ENCODE measurements at places on chromosomes 6 and 20.

DNA sequence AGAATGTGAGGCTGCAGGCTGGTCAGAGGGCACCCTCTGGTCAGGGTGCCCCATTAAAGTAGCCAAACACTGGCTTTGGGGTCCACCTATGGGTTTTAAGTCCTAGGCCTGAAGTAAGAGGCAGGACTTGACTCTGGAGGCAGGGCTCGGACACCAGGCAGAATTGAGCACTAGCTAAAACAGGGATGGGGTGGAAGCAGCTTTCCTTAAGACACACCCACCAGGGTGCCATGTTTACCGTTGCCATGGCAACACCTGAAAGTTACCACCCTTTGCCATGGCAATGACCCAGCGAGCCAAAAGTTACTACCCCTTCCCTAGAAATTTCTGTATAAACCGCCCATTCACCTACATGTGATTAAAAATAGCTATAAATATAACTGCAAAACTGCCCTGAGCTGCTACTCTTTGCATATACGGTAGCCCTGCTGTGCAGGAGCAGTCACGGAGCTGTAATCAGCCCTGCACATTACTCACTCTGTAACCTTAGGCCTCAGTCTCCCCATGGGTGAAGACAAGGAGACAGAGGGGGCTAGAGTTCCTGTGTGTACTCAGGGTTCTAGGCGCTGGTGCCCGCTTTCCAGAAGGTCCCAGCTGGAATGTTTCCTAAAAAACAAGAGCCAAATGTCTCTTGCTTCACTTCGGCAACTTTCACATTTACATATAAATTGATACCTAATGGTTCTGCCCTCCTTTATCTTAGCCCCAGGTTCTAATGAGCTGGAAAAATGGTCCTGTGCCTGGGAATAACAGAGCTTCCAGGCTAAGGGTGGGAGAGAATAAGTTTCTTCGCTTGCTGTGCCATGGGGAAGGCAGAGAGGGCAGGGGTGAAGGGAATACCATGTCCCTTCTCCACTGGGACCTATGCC is 27.2 kb upstream of the SRSF6 start:
- DNase-seq = no peak

- DNase-seq = no peak
These were observed 11.0 kb upstream of the ADGRF5 start for GRCh38 chr6:46932526-46933319.

GRCh38 chr6:153357391-153357790 is 226.3 kb upstream of the RGS17 start:
- DNase-seq = no peak

DNA sequence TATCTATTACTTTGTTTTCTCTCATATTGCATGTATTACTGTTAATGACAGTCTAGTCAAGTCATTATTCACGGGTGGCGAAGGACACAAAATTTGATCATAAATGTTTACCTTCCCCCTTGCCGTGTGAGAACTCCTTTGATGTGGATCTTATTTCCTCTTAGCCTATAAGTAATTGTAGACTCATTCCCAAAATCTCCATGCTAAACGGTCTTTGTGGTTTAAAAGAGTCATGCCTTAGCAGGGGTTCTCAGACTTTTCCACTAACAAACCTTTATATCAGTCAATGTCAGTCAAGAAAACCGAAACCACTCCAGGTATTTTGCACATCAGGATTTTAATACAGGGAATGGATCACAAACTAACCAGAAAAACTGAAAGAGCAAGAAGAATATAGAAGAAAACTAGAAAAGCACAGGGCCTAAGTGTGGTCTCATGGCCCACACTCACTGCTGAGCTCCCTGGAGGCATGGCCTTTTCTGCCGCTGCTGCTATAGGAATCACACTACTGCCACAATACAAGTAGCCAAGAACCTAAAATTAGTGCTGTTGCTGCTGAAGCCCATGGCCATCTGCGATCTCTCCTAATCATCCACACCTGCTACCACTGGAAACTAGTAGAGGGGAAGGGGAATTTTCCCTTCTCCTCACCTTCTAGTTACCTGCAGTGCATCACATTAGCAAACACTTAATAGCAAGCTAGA is 186.0 kb upstream of the POU3F2 start:
- DNase-seq = no peak

- DNase-seq = peak; percentile 65
These were observed 542.3 kb downstream of the QKI start for GRCh38 chr6:163956571-163957407.

GRCh38 chr6:141989706-141989959 is 143.1 kb upstream of the GJE1 start:
- DNase-seq = no peak

DNA sequence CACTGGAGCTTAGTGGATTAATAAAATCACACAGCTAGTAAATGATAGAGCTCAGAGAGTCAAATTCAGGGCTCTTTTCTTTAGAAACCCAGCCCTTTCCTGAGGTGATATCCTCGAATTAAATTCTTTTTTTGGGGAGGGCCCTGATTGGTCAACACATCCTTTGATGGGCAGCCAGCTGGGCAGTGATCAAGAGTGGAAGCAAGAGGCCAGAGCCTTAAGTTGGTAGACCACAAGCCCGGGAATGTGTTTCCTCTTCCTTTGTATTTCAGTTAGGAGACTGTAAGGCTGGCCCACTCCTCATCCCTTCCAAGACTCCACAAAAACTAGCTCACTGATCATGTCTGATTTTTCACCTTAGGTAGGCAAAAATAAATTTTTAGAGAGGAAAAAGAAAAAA is 640.5 kb downstream of the DHX35 start:
- DNase-seq = no peak

DNA sequence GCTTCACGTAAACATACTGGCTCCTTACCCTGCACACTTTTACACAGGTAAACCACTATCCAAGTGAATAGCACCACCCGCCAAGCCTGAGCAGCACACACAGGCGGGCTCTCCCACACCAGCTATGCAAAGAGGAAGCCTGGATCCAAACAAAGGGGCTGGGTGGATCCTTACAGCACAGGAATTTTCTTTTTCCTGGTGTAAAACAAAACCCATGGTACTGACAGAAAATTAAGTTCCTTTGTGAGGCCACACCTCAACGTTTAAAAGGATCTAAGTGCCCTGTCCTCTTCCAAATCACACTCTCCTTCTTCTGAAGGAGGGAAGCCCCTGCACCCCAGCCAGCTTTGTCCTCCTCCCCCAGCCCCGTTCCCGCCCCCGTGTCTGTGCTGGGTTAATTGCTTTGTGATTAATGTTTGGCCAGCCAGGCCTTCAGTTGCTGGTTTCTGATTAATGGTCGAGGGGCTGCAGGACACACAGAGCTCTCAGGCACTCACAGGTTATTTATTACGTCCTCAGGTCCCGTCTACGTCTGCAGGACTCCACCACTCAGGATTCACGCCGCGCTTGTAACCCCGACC is 6.1 kb downstream of the DACT2 start:
- DNase-seq = no peak

GRCh38 chr6:52595000-52595795 is 18.3 kb upstream of the TRAM2 start:
- DNase-seq = peak; percentile 90

DNA sequence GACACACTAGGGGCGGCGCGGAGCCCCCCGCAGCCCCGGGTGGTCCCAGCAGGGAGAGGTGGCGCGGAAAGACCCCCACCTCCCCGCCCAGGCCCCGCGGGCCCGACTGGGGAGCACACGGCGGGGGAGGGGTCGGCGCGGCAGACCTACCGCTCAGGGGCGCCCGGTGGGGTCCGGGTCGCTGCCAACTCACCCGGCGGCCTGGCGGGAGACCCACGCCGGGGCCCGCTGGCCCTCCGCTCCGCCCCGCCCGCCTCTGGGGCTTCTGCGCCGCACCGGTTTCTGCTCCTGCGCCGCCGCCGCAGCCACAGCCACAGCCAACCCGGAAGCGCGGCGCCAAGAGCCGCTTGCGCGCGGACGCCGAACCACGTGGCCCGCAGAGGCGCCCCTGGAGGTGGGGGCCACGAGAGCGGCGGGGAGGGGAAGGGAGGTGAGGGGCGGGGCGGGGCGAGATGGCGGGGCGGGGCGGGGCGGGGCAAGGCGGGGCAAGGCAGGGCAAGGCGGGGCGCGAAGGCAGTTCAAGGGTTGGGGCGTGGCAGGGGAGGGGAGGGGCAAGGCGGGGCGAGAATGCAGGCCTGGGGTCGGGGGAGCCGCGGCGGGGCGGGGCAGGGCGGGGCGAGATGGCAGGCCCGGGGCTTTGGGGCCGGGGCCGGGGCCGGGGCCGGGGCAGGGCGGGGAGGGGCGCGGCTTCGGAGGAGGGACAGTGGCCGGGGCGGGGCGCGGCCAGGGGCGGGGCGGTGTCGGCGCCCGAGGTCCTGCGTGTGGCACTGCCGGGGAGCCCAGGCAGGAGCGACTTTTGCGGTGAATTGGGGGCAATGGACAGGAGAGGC is at the start of gene ZBTB24:
TSS of gene ZBTB24 (minus strand) at position 315 of the 830 bp plus-strand sequence. CDS start 1,193 bp downstream, outside the sequence.
- DNase-seq = peak; percentile 67

- DNase-seq = no peak
These were observed 27.7 kb downstream of the NFATC2 start for GRCh38 chr20:51514836-51515235.

GRCh38 chr20:9186396-9186795 is 117.5 kb downstream of the PLCB4 start:
- DNase-seq = no peak

DNA sequence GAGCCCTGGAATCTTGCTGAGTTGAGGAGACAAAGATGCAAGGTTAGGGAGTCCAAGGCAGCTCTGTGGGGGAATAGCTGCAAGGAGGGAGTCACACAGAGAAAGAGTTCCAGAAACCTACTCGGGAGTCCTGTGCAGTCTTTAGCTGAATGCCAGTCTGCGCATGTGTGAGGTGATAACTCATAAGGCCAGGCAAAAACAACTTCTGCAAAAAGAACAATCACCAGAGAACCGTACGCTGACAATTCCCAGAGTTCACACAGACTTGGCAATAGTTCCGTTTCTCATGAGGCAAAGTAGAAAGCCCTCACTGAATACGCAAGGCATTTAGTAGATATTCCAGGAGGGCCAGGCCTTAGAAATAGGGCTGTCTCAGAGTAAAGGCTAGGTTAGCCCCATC is 135.2 kb upstream of the TAB2 start:
- no peak for DNase-seq

GRCh38 chr6:146273490-146273889 is 244.6 kb downstream of the GRM1 start:
- no peak for DNase-seq

DNA sequence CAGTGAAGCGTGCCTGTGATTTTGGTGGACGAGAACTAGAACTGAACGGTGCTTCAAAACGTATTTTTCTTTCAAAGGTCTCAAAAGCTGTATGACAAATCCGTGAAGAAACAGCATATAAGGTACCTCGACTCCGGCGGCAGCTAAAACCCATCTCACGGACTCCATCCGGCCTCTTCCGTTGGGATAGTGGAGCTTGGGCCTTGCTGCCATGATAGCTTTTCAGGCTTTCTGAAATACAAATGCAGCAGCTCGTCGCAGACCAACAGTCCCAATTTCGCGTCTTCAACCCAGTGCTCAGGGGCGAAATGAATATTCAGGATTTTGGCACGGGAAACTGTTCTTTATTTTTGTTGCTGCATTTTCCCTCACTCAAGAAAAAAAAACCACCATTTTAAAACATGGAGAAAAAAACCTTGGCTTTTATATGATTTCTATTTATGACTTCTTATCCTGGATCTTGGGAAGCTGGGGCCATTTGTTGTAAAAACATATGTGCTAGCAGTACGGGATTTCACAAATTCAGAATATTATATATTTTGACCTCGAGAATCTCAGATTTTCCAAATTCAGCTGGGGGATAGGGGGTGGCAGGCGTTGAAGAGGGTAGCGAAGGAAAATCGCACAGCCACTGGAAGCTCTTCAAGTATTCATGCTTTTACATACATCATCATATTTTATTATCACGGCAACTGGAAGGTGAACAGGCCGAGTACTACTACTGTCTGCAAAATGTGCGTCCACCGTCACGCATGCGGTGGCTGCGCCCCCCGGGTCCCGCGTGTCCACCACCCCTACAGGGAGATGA is 849 bp downstream of the GSTA4 start:
- no peak for DNase-seq

GRCh38 chr6:124670801-124671200 is 291.4 kb upstream of the RNF217 start:
- DNase-seq = no peak

GRCh38 chr20:18164356-18164755 is 26.7 kb downstream of the KAT14 start:
- DNase-seq = no peak

DNA sequence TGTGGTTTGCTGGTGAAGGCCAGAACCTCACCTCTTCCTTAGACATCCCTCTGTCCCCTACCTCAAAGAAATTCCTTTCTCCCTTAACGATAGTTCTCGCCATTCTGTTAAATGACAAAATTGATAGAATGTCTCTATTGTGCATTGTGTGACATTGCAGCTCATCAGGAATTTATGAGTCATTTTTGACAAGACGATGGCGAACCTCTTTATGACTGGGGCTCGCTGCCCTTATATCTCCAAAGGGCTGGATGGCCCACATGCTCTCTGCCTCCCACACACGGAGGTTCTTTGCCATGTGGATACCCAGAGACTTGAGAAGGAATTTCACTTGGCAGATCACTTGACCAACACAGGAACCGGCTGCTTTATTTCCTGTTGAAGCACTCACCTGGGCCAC is 66.8 kb upstream of the RPS6KA2 start:
- no peak for DNase-seq

- no peak for DNase-seq
These were observed 129.9 kb downstream of the SMAP1 start for GRCh38 chr6:70797625-70798024.

DNA sequence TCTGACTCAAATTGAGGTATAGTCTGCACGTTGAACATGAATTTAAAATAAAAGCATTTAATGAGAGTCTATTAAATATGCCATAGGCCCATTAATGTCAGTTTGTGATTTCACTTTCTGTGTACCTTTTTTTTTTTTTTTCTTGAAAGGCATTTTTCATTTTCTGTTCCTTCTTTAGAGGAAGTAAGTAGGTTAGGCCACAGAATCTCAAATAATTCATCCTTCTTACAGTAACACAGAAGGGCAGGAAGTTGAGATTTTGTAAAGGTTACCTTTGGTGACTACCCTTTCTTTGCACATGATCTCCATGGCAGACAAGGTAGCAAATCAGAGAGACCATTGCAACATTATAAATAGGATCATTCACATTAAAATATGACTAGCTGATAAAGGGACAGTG is 9.6 kb downstream of the L3MBTL3 start:
- no peak for DNase-seq

DNA sequence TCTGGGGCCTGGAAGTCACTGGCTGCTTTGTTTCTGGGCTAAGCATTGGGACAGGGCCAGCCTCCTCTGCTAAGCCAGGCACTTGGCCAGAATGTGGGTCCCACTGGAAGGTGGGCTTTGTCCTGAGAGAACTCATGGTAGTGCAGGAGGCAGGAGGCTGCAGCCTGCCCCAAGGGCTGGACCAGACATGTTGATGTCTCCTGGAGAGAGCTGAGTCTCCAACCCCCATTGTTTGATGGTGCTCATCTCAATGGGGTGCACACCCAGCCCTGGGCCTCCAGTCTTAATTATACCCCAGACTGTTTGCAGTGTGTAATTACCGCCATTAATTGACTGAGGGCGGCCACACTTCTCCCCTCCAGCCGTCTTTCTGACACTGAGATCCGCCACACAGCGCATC is 220.5 kb upstream of the PMEPA1 start:
- no peak for DNase-seq

All from fibroblast of the conjunctiva (primary cell).